ENCODE measurements at places on chromosomes 12 and 14.

DNA sequence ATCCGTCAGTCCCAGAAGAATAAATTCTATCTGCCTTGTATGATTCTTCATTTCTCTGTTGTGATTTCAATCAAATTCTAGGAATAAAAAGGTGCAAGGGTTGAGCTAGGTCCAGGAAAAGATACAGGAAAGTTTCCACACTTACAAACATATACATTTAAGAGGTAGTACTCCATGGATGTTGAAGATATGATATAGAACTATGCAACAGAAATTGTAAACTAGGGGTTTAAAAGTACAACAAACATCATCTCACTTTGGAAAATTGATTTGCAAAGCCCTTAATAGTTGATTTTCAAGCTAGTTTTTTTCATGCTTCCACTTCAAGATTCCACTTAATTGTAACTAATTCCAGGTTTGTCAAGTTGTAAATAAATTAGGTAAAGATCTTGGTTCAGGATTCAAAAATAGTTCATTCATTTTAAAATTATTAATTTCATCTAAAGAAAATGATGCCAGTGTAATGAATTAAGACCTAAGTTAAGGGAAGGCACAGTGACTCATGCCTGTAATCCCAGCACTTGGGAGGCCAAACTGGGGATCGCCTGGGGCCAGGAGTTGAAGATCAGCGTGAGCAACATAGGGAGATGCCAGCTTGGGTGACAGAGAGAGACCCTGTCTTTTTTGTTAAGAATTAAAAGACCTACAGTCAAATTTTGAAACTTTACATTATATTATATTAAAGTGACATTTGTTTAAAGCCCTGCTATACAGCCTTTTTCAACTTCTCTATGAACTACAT, at the start of gene OR6C70:
Gene OR6C70 (minus strand): TSS at position 51 of the 742 bp plus-strand sequence. CDS start 0 bp downstream, at position 51.
- DNase-seq = no peak

- peak; percentile 75 for DNase-seq
Observed at GRCh38 chr14:91173221-91173670, 59.4 kb downstream of the DGLUCY start.

DNA sequence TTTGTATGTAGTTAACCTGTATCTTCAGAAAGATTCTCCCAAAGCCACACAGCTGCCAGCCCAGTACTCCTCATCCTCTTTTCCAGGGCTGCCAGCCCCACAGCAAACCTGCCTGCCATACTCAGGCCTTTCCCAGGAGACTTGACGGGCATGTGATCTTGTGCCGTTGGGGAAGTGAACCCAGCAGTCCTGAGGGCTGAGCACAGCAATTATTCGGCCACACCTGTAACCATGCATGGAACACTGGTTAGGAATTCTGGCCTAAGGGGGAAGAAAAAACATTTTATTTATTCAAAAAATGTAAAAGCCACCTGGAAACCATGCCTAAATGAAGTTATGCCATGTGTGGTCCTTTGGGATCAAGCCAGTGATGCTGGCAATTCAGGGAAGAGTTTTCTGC, 145.3 kb downstream of the GRIN2B start:
- DNase-seq = no peak

DNA sequence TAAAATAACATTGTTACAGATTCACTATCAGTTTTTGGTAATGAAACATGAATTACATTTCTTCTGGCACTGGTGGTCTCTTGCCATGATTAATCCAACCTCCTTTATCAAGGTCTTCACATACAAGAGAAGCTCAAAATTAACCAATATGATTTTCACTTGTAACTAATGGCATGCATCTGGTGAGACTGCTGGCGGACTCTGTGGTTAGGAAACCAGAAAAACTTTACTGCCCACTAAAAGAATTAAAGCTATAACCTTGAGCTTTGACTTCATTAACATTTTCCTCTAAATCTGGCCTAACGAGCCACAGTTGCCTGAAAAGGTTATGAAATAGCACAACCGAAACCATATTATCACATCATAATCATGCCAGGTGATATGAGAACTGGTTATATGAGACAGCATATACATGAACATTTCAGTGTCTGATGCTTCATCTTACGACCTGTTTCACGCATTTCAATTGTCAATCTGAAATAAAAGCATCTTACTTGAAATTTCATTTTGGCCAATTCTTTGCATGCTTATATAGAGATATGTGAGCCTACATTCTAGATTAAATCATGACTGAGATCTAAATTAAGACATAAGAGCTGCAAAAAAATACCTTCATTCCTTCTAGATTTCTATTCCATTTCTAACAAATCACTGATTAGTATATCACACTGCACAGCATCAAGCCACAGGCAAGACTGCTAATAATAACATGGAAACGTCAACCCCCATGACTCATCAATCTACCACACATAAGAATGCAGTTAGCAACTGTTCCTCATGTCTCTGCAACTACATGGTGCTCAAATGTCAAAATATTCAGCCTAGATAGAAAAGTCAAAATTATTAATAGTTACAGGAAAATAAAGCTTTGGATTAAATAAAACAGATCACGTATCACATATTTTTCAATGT, 89.3 kb downstream of the OSBPL8 start:
- no peak for DNase-seq

GRCh38 chr12:6430124-6430989, 14.4 kb upstream of the CD27 start:
- peak; percentile 98 for DNase-seq

DNA sequence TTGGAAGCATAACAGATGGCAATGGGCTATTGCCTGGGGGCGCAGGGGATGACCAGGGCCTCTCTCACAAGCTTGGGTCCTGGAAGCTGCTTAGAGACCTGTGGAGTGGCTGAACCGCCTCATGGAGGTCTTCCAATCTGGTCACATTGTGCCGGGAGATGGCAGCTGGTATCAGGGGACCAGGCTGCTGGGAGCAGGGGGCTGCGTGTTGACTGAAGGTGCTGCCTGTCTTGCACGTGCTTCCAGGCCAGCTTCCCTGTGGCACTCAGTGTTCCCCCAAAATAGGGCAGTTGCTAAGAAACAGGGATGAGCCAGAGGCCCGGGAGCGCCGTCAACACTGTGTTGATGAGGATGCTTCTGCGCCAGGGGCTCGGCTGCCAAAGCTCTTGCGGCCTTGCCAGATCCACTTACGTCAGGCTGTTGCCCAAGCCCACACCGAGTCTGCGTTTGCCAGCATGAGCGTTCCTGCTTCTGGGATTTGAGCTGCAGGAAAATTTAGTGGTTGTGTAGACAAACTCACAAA, 39.8 kb downstream of the ELK3 start:
- no peak for DNase-seq

- no peak for DNase-seq
Observed at GRCh38 chr12:102528111-102528510, 47.7 kb upstream of the IGF1 start.

DNA sequence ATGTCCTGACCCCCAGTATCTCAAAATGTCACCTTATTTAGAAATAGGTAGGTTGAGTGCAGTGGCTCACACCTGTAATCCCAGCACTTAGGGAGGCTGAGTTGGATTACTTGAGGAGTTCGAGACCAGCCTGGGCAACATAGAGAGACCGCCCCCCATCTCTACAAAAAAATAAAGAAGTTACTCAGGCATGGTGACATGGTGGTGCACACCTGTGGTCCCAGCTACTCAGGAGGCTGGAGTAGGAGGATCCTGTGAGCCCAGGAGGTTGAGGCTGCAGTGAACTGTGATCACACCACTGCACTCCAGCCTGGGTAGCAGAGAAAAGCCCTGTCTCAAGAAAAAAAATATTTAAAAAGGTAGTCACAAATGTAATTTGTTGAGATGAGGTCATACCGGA, 27.9 kb upstream of the RBM19 start:
- no peak for DNase-seq

DNA sequence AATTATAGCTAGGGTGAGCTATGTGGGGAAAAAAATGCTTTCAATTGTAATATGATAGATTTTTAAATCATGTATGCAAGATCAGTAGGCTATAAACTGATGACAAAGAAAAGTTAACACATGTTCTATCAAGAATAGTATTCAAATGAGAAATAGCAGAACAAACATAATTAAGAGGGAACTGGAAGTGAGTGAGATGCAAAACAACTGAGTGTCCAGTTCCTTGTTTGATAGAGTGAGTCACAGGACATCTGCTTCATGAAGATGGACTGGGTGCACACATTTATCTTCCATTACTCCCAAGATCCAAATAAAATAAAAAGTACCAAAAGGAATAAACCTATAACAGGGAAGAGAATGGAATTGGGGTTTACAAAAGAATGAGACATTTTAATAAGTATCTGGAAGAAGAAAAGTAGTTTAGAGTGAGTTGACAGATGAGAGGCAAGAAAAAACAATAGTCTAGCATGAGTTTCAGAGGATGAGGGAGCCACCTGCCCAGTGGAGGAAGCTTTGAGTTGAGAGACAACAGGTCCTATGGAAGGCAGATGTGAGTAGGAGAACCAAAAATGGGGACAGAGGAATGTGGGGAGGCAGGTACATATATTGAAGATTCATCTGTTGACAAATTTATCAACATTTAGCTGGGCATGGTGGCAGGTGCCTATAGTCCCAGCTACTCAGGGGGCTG, 178.1 kb upstream of the ARHGAP5 start:
- no peak for DNase-seq

DNA sequence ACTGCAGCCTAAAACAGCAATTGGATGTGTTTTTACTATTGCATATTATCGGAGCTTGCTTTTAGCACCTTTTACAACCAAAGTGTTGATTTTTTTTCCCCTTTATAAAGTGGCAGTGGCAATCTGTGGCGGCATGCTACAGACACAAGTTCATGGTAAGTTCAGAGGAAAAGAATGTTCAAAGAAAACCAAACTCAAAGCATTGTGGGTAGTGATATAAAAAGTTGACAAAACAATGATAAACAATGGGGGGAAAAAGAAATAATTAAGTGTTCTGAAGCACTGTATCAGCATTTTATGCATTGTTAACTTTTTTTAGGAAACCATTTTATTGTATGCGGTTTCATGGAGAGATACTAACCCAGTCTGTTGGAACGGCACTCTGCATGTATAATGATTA, 492.0 kb upstream of the SOX5 start:
- no peak for DNase-seq

GRCh38 chr12:50050119-50050385, 7.3 kb upstream of the ASIC1 start:
- no peak for DNase-seq

DNA sequence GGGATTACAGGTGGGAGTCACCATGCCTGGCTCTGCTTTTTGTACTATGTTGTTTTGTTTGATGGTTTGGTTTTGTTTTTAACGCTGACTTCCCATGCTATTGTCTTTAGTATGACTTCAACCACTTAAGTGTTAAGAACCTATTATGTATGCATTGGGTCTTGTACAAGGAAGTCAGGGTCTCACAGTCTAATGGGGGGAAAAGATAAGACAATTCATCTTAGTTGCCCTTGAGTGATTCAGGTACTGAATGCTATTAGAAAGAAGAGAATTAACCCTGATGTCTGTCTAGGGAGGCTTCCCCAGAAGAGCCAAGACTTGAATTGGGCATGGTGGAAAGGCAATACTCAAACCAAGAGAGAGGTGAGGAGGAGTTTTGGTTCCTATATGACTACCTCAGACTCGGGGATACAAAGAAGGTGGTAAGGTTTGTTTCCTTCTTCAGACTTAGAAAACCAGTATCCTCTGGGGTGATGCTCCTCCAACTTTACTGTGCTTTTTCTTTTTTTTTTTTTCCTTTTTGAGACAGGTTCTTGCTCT, 64.6 kb downstream of the SUSD6 start:
- DNase-seq = no peak

DNA sequence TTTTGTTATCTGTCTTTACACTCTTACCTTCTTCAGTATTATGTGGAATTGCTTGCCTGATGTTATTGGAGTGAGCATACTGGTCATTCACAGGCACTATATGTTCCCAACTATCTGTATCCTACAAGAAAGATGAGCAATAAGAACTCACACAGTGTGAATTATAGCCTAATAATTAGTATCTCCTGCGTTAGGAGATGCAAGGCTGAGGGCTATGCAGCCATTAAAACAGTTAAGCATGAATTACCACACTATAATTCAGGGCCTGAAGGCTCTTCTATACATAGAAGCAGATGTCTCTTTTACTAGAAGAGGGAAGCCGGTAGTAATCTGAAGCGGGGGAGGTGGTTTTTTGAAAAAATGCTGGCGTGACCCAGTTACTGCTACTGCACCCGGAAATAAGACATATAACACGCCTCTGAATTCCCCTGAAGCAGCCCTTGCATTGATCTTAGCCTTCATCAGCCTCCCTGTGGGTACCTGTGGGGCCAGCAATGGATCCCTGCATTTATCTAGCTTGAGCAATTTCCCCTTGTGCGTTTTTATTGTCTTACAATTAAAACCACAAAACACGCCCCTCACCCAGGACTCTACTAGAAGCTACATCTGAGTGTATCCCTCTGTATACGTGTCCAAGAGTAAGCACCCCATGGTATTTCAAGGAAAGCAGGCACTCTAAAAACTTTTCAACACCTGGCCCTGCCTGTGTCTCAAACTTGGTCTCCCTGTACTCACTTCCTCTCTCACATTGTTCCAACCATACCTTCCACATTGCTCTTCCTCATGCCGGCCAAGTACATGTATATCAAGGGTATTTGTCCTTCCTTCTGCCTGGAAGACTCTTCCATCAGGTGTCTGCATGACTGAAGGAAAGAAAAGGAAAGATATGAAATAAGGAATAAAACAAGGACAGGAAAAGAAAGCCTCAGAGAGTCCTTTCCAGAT, 210.9 kb upstream of the ARID2 start:
- no peak for DNase-seq

- no peak for DNase-seq
Observed at GRCh38 chr12:91781114-91781513, 364.5 kb downstream of the BTG1 start.

DNA sequence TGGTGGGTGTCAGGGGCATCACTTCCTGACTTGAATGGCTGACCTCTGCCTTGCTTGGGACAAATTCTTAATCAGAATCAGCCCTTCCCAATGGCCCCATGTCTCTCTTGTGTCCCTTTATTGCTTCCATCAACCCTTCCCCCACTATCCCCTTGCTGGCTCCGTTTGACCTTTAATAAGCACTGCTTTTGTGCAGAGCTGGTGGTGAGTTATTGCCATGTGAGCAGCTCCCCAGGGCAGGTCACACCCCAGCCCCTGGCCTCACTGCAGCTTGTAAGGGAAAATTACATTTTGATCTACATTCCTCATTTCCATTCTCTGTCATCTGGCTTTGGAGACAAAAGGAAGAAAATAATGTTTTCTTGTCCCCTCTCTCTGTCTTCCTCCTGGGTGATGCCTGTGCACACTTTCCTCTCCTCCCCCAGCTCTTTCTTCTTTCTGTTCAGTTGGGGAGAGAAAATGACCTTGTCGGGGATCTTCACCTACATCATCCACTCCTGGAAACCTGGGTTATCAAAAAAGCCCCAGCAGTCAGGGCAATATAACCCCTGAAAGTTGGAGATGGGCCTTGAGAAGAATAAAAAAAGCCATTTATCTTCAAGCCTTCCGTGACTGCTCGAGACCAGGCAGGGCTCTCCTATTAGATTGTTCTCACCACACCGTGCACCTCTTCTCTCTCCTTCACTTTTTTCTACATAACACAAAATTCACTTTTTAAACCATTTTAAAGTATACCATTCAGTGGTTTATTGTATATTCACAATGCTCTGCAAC, 100.4 kb upstream of the SRRM4 start:
- no peak for DNase-seq

GRCh38 chr12:1536817-1537216, 57.6 kb downstream of the FBXL14 start:
- DNase-seq = no peak
